ENCODE measurements at places on chromosomes 11 and 22.

GRCh38 chr11:132712466-132712865 is 819.8 kb downstream of the OPCML start:
- DNase-seq = no peak

DNA sequence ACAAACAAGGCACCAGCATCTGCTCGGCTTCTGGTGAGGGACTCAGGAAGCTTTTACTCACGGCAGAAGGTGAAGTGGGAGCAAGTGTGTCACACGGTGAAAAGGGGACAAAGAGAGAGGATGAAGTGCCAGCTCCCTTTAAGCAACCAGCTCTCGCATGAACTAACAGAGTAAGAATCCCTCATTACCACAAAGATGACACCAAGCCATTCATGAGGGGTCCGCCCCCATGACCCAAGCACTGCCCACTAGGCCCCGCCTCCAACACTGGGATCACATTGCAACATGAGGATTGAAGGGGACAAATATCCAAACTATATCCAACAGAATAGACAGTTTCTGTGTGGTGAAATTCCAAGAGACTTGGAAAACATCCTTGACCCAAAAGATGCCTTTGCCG is 198.2 kb upstream of the POU2AF2 start:
- peak; percentile 34 for DNase-seq

GRCh38 chr11:74203966-74204365 is 32.9 kb downstream of the PPME1 start:
- no peak for DNase-seq

- peak; percentile 70 for DNase-seq
Observed at GRCh38 chr11:109421981-109422869, at the start of gene C11orf87. C11orf87 (plus strand) TSS chr11:109422190; CDS start chr11:109423634, 1,444 bp downstream.
